ENCODE measurements at places on chromosomes 2 and 18.

- no peak for DNase-seq
Measured at GRCh38 chr2:64934530-64934929, 54.7 kb upstream of the SLC1A4 start.

DNA sequence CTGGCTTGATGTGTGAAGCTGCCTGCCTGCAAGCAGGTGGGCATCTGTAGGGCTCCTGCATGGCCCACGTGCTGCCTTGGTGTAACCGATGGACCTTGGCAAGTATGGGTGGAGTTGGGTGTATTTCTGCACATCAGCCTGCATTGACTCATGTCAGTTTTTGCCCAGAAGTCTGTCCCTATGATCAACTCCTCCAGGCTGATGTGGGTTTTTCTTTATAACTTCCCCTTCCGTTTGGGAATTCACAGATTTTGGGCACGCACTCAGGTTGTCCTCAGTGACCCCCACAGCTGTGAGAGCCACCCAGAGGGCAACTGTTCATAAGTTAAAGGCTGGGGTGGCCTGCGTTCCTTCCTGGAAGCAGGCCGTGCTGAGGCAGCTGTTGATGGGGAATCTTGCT, 123.3 kb downstream of the NCK2 start:
- DNase-seq, result no peak

DNA sequence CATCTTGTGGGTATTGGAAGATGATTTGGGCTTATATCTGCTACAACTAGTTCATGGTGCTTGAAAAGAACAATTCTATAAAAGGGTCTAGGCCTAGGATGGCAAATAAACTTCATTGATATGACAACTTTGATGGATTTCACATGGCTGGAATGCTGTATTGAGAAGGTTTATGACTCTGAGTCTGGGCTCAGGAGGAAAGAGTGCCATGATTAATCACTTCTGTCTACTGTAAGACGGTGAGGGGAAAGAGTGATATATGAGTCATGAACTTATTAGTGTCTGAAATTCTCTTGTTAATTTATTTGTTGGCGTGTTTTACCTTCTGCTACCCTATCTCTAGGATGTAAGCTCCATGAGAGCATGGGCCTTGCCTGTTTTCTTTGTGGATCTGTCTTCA, 17.0 kb upstream of the ADCYAP1 start:
- DNase-seq, result no peak

GRCh38 chr18:63819786-63820185, 44.6 kb downstream of the SERPINB7 start:
- DNase-seq, result no peak

- no peak for DNase-seq
Measured at GRCh38 chr2:95029898-95030341, 4.4 kb downstream of the MAL start.

DNA sequence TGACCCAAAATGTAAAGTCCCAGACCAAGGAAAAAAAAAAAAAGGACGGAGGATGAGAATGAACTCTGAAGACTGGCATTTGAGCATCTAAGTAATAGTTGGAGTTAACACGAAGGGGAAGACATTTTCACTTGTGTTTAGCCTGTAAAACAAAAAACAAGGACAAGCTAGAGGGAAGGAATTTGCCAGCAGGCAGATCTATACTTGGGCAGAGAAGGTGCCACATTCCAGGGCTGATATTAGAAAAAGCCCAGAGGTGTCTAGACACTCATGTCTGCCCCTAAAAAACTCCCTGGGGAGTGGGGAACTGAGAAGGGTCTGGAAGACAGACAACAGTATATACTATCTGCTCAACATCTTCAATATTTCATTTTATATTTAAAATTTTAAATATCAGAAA, 171.1 kb downstream of the ZEB2 start:
- DNase-seq, result no peak

DNA sequence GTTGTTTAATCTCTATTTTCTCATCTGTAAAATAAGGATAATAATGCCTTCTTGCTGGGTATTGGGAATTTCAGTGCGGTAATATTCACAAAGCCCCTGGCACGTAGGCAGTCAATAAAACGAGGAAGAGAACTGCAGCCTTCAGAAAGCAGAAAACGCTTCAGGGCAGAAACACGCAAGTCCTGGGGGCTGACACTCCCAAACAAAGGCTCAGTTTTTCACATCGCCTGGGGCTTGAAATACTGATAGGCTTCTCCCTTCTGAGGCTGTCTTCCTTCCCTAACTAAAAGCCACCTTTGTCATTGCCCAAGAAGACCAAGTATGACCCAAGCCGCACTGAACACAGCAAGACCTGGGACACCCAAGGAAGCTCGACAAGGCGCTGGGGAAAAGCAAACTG, 32.4 kb downstream of the TMEM177 start:
- no peak for DNase-seq

- DNase-seq, result no peak
Measured at GRCh38 chr2:28030600-28030999, 140.1 kb downstream of the BABAM2 start.

DNA sequence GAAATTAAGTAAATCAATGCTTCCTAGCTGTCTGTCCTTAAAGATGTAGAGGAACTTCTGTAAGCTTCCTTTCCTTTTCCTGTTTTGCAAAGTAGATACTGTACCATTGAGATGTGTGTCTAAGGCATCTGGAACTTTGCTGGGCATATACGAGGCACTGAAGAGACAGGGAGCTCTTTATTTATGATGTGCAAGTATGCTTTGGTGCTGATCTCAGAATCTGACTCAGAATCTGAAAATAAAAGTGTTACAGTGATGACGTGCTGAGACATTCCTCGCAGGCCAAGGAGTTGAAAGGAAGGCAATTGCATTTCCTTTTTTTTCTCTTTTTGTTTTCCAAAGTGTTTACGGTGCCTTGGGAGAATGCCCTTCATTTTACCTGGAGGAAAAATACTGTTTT, 230.9 kb upstream of the RGPD4 start:
- DNase-seq, result no peak

DNA sequence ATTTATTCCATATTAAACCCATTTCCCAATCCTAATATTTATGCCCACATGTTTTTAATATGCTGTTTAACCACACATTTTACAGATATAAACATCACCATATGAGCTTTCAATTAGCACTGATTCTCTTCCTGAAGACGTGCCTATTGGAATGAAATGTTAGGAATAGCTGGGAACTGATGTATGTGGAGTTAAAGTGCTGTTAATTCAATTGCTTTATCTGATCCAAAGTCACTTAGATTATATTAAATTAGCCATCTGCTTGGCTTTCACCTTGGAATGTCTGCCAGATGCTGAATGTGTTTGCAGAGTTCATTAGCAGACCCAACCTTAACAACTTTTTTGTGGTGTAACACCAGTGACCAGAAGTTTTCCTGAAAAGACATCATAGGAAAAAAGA, 942.9 kb upstream of the KLHL29 start:
- no peak for DNase-seq

DNA sequence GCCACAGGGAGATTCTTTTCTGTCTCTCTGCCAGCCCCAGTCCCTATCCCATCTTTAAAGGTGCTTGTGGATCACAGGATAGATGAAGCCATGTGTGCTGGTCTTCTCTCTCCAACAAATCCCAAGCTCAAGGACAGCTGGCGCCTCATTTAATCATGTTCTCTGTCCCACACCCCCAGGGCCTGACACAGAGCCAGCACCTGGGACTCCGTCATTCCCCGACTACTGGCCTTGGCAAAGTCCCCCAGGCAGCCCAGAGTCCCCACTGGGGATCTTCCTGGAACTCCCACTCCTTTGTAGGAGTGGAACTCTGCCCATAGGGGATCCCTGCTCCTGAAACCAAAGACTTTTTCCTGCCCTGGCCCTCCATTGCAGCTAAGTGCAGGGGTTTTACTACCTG, 60.8 kb downstream of the MTHFD2 start:
- DNase-seq, result no peak

DNA sequence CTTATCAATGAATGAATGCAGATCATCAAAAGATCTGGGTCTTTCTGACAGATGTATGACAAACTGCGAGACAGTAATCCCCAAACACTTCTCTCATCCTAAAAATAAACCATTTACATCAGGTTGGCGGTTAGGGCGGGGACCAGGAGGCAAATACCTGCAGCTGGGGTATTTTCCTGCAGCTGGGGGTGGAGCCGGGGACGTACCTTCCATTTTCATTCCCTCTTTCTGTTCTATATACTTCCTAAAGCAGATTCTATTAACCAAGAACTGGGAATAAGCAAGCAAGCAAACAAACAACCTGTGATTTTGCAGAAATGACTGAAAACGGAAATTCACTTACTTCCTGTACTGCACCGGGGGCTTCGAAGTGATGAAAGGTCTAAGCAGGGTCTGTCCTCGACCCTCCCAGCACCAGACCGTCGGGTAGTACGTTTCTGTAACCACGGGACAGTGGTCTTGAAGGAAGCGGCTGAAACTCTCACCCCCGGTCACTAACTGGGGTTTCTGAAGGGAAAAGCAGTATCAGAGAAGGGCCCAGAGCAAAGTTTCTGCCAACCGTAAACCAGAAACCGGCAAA, 1.2 kb downstream of the ABHD3 start:
- no peak for DNase-seq

- DNase-seq, result no peak
Measured at GRCh38 chr2:215742021-215742420, 271.3 kb downstream of the MREG start.

- DNase-seq, result no peak
Measured at GRCh38 chr2:180231015-180231414, 223.9 kb upstream of the CWC22 start.

GRCh38 chr2:54466870-54467269, 10.7 kb downstream of the SPTBN1 start:
- no peak for DNase-seq

GRCh38 chr2:103980401-103980800, 873.5 kb upstream of the POU3F3 start:
- DNase-seq, result no peak

- DNase-seq, result no peak
Measured at GRCh38 chr2:157395811-157396210, 48.1 kb downstream of the CYTIP start.

GRCh38 chr2:150174056-150174805, 313.2 kb downstream of the RND3 start:
- no peak for DNase-seq

GRCh38 chr2:240503848-240504247, 53.9 kb downstream of the ANKMY1 start:
- DNase-seq, result no peak

GRCh38 chr18:48572402-48573126, 33.7 kb downstream of the CTIF start:
- no peak for DNase-seq

DNA sequence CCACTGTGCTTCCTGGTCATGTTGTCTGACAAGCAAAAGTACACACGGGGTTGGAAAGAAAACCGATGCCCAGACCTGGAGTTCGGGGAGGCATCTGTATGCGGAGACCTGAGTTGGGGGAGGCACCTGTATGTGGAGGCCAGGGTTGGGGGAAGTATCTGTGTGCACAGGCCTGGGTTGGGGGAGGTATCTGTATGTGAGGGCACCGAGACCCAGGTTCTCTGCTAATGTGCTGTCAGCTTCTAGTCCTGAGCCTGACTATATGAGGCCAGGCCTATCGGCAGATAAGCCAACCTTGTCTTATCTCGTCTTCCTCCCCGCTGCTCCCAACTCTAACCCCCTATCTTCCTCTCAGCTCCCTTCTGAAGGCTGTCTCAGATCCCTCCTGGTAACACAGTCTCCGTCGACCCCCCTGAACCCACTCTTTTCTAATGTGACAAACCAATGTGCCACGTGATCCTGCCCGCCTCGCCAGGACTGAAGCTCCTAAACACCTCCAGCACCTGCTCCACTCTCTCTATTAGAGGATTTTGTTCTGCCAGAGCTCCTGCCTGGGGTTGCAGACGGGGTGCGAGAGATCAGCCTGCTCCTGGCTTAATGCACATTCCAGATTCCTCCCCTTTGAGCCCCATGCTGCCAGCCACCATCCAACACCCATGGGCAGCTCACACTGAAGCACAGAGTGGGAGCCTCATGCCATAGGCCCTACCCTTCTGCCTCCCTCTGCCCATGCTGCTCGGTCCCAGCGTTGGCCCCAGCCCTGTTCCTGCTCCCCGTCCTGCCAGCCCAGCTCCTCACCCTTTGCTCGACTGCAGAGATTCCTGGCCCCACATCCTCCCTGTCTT, 188.4 kb downstream of the SH3BP4 start:
- no peak for DNase-seq

DNA sequence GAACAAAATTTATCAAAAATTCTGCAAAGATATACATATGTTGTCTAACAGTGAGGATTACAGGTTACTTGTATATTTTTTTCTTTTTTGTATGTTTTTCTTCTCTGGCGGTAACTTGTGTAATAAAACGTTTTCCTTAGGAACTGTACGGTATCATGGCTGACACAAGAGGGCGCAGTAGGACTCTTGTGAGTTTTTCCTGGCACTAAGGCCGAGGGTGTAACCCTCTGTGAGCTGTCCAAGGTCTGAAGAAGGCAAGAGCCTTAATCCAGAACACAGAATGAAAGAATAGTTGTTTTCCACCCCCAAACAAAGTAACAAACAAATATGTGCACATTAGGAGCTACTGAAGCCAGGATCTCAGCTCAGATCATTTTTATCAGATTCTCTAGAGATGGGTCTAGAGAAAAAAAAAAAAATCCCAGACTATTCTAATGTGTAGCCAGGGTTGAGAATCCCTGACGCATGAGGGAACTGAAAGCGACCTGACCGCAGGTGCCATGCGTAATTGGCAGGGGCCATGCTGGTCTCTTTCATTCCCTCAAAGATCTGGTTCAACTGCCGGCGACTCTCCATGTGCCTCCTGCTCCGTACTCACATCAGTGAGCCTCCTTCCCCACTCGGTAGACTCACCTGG, 27.0 kb downstream of the TMEM200C start:
- no peak for DNase-seq

All from activated gamma-delta T cell (primary cell).